ENCODE measurements at places on chromosomes 1 and 21.

GRCh38 chr1:99465176-99465900 lies 180.6 kb upstream of the PALMD start:
- DNase-seq = no peak

GRCh38 chr21:45454060-45454925 lies 49.3 kb downstream of the COL18A1 start:
- DNase-seq = no peak

DNA sequence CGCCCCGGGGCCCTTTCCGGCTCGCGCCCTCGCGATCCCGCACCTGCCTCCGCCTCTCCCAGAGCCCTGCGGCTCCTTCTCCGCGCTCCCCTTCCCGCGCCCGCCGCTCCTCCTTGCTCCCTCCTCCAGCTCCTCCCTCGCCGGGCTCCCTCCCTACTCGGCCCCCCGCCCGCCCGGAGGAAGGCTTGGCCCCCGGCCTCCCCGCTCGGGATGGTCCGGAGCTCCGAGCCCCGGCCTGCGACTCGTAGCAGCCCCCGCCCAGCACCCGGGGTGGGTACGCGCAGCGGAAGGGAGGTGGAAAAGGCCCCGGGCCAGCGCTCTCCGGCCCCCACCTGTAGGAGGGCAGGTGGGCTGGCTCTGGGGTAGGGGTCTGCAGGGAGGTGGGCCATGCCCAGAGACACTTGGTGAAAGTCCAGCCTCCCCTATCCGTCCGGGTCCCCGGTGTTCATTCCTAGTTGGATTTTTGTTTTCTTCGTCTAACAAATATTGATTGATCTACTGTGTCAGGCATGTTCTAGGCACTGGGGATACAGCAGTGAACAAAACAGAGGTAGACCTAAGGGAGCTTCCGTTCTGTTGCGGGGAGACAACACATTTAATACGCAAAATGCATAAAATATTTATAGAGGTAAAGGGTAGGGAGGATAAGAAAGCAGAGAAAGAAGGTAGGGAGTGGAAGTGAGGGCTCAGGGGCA lies at the start of gene HTR1D:
Gene HTR1D, minus strand, starts transcription at position 82 of the 695 bp plus-strand sequence. CDS start 23,283 bp downstream, outside the sequence.
- DNase-seq = no peak

DNA sequence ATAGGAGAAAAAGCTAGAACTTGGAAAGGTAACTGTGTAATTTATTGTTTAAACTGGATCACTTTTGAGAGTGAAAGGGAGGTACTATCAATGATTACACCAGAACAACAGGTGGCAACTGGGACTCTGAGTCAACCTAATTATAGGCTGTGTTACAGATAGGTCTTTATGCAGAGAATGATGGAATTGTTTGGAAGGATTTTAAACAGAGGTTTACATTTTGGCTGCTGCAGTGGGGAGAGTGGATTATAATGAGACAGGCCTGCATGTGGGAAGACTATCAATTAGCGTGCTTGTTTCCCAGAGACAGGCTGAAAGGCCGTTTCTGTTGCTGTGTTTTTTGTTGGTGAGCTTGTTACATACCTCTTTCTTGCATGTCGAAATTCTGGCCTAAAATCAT lies 432.9 kb downstream of the PLA2G4A start:
- no peak for DNase-seq

- no peak for DNase-seq
These were observed 13.8 kb downstream of the EFHD2 start for GRCh38 chr1:15423355-15424077.
